ENCODE measurements at places on chromosomes 3 and 15.

- no peak for DNase-seq
Measured at GRCh38 chr3:44963571-44964325, 12.2 kb downstream of the ZDHHC3 start.

DNA sequence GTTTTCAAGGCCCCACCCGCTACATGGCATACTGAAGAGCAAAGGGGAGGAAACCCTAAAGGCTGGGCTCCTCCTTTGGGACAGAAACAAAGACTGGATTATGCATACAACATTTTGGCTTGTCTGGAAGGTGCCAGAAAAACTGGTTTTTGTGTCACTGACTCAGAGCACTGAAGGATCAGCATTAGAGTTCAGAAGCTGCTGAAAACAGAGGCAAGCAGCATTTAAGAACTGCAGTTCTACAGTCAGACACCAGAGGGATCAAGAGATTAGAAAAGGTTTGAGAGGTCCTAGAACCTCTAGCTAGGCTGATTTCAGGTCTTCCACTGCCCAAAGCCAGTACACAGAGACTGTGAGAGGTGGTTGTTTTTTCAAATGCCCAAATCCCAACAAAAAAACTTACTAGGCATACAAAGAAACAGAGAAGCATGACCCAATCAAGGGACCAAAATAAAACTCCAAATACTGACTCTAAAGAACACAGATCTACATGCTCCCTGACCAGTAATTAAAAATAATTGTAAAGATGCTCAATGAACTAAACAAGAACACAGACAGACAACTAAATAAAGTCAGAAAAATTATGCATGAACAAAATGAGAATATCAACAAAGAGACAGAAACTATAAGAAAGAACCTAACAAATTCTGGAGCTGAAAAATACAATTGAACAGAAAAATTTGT, 91.2 kb downstream of the SENP2 start:
- DNase-seq: no peak

DNA sequence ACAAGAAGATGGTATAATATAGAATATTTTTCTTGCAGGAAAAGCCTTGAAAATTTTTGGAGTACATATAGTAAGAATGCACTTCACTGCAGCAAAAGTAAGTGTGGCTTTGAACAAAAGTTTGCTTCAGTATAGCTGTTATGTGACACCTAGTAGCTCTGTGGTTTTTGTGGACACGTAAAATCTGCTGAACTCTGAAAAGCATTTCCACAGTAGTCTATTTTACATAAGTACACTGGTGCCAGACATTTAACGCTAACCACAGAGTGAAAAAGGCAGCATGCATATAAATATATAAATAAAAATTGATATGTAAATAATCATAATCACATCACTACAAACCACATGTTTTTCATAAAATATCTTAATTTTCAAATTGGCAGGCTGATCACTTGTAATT, 39.8 kb downstream of the CGGBP1 start:
- DNase-seq: no peak

DNA sequence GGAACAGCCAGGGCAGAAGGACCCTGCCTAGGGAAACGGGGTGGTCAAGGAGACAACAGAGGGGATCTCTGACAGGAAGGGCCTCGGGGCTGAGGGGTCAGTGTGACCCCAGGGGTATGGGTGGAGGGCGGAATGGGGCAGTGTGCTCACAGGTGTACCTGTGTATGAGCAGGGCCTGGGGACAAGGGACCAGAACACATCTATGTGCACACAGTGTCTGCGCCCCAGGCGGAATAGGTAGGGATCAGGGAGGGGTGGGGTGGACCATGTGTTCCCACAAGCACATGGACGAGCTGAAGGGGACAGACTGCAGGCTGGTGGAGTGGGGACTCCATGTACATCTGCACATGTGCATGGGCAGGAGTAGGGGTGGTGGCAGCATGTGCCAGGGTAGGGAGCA, 5.0 kb upstream of the TLR9 start:
- no peak for DNase-seq

- DNase-seq: no peak
Measured at GRCh38 chr15:89104172-89104564, 15.9 kb downstream of the ABHD2 start.

DNA sequence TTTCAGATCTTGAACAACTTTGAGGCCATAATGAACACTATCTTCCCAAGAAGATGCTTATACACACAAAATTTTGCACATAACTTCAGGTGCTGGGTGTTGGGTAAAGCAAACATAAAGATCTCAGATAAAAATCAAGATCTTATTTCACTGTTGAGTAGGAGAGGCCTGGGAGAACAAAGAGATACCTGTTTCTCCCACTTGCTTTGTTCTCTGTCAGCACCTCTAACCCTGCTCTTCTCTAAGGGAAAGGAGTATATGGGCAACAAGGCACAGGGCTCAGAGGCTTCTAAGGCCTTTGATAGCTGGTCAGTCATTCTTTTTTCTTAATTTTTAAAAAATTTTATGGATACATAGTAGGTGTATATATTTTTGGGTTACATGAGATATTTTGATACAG, 3.6 kb upstream of the GK5 start:
- no peak for DNase-seq

DNA sequence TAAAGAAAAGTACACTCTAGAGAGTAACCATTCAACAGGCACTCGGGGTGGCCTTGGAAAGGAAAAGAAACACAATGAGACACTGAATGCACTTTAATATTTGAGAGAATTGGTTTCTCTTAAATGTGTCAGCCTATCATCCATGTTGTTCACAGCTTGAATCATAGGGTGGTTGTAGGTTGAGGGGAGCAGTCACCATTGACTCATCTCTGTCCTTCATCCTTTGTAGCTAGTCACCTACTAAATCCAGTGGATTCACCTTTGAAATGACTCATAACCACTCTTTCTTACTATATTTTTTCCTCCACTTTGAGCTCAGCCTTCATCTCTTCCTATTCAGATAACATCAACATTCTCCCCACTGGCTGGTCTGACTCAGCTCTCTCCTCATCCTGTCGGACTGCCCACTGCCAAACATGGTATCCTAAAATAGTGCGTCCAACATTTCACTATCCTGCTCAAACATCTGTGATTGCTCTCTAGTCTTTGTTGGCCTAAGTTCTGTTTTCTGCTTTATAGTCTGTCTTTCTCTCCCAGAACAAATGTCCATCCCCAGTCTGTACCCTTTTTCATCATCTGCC, 182.7 kb upstream of the GADL1 start:
- no peak for DNase-seq

GRCh38 chr3:153313302-153313965, 151.4 kb downstream of the RAP2B start:
- no peak for DNase-seq

DNA sequence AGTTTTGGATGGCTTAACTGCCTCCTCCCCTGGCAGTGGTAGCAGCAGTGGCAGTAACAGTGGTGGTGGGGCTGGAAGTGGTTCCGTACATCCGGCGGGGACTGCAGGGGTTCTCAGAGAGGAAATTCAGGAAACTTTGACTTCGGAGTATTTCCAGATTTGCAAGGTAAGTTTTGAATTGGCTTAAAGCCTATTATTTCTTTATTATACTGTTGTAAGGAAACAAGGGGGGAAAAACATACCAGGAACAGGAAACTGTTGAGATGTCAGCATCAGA, 1.5 kb downstream of the STXBP5L start:
- no peak for DNase-seq

DNA sequence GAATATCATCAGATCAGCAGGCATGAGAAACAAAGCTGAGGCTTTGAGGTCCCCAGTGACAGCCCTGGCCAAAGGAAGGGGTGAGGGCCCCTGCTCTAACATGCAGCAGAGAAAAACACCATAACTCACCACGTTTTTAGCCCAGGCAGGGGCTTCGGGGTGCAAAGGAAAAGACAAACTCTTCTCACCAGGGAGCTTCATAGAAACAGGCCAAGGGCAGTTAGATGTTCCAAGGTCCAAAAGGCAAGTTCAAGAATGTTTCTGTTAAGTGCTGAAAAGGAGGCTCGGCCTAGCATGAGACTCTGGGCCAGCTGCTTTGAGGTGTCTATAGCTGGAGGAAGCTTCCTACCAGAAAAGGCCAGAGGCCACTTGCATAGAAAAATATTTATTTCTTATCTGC, 608.4 kb upstream of the CFAP20DC start:
- DNase-seq: no peak

DNA sequence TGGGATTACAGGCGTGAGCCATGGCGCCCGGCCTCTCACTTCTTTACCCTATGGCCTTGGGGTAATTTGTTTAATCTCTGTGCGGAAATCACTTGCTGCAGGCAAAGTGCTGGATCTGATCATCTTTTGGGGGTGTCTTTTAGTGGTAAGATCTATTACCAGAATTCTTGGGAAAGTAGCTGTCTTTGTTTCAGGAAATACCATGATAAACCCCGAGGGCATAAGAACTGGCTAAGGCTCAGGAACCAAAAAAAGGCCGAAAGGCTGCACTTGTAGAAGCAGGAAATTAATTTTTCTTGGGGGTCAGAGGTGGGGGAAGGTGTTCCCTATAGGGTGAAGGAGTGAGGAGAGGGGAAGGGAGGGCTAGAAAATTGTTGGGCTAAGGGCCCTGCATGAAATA, 22.7 kb upstream of the IGF2BP2 start:
- DNase-seq: no peak

GRCh38 chr3:72488738-72489035, 359.6 kb downstream of the SHQ1 start:
- DNase-seq: no peak

All from activated CD8-positive, alpha-beta memory T cell treated with anti-CD3 and anti-CD28 coated beads for 48 hours (primary cell).